ENCODE measurements at places on chromosomes 16 and 17.

DNA sequence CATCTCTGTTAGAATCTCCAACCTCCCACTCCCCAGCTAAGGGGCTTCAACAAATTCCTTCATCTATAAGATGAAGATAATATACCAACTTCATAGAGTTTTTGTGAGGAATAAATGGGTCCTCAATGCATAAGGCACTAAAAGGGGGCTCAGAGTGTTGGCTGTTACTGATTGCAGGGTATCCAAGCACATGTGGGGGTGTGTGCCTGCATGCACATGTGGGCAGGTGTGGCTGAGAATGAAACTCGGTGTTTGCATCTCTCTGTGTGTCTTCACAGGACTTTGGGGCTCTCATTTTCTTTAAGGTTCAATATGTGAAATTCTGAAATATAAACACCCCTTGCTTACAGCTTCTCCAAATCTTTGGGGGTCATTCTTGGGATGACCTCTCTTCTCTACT is 4.1 kb upstream of the PPP1R9B start:
- DNase-seq: no peak

GRCh38 chr16:49575346-49576172 is 202.0 kb downstream of the C16orf78 start:
- DNase-seq: no peak

- DNase-seq: no peak
These were observed 45.6 kb downstream of the LYRM1 start for GRCh38 chr16:20946015-20946629.

GRCh38 chr16:71894921-71895678 is at the start of gene IST1:
IST1 (plus strand) TSS chr16:71895531; CDS start chr16:71915641, 20,110 bp downstream.
- DNase-seq: peak; percentile 97

DNA sequence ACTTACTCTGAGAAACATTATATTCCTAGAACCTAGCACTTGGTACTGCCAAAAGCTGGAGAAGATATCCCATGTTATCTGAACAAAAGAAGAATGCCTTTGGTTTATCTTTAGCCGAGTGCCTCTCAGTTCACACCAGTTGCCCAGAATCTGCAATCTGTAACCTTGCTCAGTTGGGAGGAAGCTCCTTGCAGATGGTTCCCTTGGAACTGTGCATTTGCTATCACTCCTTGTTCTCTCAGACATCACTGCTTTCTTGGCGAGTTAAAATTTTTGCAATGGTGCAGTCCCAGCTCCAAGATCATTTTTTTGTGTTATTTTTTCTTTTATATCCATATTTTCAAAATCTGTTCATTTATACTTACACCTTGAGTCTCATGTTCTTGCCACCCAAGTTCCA is 446.5 kb downstream of the KCNJ2 start:
- no peak for DNase-seq

- no peak for DNase-seq
These were observed 5.9 kb upstream of the SSTR5 start for GRCh38 chr16:1066584-1067172.

DNA sequence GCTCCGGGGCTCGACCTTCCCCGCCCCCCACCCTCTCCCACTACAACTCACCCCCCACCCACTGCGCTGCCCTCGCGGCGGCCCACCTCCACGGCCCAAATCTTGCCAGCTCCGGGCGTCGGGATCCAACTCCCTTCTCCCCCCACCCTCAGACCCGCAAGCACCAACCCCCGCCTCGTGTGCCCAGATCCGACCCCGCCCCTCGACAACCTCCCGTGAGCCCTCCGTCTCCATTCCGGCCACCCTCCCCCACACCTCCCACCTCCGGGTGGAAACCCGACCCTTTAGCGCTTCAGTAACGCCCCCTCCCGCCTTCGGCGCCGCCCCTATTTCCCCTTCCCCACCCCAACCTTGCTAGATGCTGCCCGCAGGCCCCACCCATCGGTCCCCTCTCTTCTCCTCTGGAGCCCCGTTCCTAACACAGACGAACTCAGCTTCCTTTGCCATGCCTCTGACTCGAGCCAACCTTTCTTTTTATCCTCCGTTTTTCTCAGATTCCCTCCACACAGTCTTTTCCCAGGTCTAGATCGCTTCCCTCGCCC is 717 bp downstream of the UBE2Z start:
- peak; percentile 74 for DNase-seq

GRCh38 chr16:68206245-68206644 is 29.7 kb downstream of the ESRP2 start:
- no peak for DNase-seq

GRCh38 chr17:40819528-40820125 is 2.8 kb downstream of the KRT10 start:
- DNase-seq: no peak

DNA sequence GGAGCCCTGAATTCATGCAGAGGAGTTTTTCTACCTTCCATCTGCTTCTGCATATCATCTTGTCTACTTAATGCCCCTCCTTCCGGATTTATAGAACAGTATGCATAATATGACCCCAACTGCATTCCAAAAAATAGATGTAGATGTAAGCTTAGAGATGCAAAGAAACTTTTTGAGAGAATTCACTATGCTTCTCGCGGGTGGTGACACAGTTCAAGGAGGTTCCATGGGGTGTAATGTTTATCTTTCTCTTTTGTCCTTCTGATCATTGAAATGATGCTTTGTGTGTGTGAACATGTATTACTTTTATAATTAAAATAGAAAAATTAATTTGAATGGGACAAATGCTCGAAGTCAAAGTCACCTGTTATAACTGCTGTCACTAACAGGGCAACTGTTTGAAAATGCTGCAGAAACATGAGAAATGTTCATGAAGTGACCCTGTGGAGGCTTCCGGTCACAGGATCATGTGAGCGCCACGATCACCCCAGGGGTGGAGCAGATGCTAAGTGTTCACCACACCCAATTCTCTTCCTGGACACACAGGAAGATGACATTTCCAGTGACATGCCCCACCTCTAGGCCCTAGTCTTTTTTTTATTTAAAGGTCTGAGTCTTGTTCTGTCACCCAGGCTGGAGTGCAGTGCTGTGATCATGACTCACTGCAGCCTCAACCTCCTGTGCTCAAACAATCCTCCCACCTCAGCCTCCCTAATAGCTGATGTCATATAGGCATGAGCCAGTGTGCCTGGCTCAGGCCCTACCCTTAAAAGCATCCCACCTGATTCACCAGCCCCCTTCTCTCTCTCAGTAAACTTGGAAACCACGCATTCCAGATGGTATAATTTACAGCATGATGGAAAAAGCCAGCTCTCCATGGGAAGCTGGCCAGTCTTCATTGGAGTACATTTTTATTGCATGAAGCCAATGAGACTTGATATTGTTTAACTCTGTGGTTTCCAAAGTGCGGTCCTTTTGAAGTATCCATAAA is 21.0 kb upstream of the AGRP start:
- DNase-seq: no peak

DNA sequence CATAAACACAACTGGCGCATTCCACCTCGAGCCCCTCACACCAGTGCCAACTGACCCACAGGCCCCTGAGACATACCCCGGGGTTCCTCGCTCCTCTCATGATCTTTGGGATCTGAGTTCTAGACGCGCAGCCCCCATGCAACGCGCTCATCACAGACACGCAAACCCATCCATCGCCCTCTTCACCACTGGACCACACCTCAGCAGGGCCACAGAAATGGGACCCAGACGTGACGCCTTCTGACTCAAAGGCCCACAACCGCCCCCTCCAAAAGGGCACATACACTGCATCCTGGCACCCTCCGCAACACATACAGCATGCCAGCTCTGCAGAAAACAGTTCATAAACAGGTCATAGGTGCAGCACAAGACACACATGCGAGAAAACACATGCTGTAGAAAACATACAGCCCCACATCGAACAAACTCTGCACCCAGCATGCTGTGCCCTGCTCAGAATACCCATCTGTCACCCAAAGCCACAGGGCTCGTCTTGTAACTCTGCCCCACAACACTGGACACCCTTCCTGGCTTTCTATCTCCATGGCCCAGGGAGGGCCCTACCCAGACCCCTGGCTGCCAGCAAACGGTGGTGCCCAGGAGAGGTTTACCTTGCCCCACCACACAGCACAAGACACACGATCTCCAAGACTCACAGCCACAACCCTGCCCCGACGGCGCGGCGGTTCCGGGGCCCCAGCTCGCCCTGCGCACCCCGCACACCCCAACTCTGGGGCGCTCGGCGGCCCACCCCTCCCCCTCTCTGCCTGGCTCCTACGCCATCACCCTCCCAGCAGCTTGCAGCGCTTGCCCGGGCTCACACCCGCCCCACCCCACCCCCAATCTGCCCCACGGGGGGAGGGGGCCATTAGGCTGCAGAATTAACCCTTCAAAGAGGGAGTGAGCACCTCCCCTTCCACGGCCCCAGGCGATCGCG is 887 bp downstream of the ZBTB4 start:
- peak; percentile 51 for DNase-seq

DNA sequence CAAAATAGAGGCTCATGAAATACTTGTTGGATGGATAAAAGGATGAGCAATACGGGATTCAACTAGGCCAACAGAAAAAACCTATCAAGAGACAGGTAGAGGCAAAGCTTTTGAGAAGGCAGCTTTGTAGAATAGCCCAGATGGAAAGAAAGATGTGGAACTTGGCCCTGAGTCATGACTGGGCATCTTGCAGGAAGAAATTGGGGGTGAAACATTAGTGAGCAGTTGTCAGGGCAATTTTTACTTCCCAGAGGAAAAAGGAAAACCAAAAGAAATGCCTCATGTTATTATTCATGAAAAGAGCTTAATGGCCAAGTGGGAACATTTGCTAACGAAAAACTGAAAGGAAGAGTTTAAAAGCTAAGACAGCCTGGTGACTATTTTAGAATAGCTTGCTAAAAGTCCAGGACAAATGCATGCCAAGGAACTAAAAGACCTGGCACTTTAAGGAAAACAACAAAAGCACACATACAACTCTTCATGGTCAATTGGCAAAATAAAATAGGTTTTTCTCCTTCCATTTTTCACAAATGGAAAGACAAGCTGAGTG is 180.1 kb downstream of the HS3ST3A1 start:
- DNase-seq: no peak

DNA sequence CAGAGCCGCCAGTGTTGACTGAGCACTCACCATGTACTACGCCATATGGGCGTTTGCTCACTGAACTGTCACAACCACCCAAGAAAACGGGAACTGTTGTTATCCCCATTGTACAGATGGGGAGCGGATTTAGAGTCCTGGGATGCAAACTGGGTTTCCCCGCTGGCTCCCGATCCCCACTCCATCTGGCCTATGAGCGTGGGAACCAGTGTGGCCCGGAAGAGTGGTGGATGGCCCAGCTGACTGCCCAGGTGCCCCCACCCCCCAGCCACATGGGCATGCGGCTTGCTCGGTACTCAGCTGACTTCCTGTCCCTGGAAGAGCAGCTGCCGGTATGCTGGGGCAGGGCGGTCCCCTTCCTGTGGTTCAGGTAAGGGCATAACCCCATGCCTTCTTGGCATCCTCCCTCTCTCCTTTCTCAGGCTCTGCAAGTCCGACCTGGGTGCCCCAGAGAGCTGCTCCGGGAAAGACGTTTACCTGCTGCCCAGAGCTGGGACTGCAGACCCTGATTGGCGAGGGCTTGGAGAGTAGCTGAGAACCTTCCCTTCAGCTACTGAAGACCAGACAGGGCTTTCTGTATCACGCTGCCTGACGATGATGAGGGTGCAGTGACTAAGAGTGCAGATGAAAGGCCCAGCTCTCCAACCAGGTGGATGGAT is 16.2 kb downstream of the SOCS3 start:
- DNase-seq: no peak

GRCh38 chr17:50101346-50102163 is 6.4 kb downstream of the PDK2 start:
- DNase-seq: no peak

All from activated CD8-positive, alpha-beta memory T cell treated with anti-CD3 and anti-CD28 coated beads for 1 hour (primary cell).